ENCODE measurements at places on chromosomes 16 and 17.

- DNase-seq = no peak
These were observed 120.6 kb upstream of the CACNG5 start for GRCh38 chr17:66714046-66715023.

DNA sequence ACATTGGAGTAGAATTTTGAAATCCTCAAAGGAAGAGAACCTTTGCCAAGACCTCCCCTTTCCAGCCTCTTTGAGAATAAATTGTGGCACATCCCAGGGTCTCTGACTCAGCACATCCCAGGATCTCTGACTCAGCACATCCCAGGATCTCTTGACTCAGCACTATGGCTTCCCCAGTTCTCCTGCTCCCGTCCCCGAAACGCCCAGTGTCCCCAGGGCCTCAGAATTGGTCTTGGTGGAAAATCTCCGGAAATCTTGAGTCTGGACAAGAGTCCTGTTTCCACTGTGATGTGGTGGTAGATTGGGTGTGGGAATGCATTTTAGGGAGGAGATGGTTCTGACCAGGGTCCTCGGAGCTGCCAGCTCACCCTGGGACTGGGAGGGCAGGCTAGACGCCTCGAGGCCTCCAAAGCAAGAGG, 19.2 kb downstream of the PLXDC1 start:
- no peak for DNase-seq

- DNase-seq = no peak
These were observed 221.8 kb downstream of the MAP2K4 start for GRCh38 chr17:12242345-12242954.

GRCh38 chr17:193841-194806, 12.7 kb upstream of the DOC2B start:
- DNase-seq = peak; percentile 54

DNA sequence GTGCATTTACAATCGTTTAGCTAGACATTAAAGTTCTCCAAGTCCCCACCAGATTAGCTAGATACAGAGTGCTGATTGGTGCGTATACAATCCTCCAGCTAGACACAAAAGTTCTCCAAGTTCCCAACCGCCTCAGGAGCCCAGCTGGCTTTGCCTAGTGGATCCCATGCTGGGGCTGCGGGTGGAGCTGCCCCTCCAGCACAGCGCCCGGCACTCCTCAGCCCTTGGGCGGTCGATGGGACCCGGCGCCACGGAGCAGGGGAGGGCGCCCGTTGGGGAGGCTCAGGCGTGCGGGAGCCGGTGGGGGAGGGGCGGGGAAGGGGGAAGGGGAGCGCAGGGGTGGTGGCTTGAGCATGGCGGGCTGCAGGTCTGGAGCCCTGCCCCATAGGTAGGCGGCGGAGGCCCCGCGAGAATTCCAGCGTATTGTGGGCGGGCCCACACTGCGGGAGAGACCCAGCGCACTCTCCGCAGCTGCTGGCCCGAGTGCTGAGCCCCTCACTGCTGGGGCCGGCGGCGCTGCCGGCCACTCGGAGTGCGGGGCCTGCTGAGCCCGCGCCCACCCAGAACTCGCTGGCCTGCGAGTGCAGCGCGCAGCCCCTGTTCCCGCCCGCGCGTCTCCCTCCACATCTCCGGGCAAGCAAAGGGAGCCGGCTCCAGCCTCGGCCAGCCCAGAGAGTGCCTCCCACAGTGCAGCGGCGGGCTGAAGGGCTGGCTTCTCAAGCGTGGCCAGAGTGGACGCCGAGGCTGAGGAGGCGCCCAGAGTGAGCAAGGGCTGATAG, 907.5 kb downstream of the CDH8 start:
- no peak for DNase-seq

Measured in NCI-H187 (cell line).